Left colon (tissue), 2 donors: ENCODE measurements at places on chromosomes 13 and 19.

DNA sequence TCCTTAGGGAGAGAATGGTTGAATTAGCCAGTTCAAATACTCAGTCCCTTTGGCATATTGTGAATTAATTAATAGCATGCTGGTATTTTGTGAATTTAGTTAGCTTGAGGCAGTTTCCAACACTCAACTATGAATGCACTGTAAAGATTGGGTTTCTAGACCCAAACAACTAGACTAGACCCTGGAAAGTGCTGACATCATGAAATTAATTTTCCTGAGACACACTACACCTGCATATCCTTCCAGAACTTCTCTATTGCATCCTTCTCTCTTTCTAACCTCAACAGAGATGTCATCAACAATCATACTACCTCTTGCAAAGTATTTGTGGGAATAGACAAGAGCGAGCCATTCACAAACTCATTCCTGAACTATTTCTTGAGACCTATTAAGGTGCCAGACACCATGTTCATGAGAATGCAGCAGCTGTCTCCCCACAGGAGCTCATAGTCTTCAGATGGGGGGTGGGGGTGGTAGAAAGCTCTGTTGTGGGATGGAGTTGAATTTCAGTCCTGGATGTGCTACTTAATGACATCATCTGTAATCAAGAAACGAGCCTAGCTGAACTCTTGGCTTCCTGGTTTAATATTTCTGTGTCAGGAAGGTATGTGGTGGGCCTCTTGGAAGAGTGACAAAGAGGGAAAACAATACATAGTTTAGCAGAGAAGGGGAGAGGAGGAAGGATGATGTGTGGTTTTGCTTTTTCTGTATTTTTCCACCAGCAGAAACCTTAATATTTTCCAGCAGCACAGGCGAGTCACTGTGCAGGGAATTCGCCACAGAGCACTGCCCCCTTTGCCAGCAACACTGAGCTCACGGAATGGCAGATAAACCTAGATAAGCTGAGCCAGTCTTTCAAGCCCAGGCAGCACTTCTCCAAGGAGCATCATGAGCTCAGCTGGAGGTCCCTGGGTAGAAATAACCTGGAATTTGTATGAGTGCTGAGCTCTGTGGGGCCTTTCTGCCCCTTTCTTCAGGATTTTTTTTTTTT is 53.1 kb upstream of the CYSLTR2 start:
- DNase-seq: no peak

- DNase-seq: peak; percentile 42
Observed at GRCh38 chr19:14248578-14249011, 42.6 kb upstream of the ADGRL1 start.

DNA sequence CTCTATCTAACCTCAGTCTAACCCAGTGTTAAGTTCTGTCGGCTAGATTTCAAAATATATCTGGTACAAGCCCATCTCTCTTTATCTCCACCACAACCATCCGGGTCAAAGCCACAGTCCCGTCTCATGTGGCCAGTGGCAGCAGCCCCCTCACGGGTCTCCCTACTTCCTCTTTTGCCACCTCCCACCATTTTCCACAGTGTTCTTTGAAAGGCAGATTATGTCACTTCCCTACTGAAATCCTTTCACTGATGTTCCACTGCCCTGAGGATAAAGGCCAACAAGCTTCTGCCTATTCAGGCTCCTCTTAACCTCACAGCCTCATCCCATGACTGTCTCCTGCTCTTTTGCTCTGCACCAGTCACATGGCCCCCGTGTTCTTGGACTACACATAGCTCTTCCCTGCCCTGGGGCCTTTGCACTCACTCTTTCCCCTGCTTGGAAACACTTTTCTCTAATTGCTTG is 117.2 kb downstream of the UBL3 start:
- no peak for DNase-seq

GRCh38 chr19:728011-728410 is 19.3 kb downstream of the PALM start:
- no peak for DNase-seq

- DNase-seq: no peak
Observed at GRCh38 chr19:50632151-50632835, 7.4 kb downstream of the SYT3 start.

DNA sequence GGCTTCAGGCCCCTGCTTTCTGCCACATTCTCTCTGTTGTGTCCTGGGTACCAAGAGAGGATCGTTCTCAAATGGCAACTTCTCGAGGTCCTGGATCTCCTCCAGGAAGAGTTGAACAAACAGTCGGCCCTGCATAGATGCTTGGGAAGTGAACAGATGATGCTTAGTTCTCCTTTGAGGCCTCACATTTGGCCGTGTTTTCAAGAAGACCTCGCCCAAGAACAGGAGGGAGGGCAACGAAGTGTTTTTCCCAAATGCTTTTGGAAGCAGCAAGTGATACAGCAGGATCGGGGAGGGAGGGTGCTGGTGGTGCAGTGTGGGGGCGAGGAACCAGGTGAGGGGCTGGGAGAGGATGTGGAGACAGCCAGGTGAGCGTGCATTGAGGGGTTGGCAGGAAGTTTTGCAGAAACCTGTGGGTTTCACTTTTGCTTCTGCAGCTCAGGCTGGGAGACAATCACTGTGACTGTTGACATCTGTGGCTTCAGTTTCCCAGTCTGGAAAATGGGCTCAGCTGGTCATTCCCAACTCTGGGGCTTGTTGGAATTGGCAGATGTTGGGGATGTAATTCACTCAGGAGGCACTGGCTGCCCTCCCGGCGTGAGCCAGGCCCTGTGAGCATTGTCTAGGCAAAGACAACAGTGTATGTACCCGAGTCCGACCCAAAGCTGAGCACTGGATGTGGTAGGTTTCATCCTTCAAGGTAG is 21.6 kb downstream of the MAST3 start:
- no peak for DNase-seq

- no peak for DNase-seq
Observed at GRCh38 chr19:43692385-43692784, 22.4 kb upstream of the PLAUR start.

DNA sequence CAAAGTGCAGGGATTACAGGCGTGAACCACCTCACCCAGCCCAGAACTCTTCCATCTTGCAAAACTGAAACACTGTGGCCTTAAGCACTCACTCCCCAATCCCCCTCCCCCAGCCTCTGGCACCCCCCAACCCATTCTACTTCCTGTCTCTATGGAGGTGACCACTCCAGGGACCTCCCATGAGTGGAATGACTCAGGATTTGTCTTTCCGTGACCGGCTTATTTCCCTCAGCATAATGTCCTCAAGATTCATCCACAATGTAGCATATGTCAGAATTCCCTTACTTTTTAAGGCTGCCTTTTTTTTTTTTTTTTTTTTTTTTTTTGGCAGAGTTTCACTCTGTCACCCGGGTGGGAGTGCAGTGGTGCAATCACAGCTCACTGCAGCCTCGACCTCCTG is 3.6 kb upstream of the F2RL3 start:
- DNase-seq: no peak

DNA sequence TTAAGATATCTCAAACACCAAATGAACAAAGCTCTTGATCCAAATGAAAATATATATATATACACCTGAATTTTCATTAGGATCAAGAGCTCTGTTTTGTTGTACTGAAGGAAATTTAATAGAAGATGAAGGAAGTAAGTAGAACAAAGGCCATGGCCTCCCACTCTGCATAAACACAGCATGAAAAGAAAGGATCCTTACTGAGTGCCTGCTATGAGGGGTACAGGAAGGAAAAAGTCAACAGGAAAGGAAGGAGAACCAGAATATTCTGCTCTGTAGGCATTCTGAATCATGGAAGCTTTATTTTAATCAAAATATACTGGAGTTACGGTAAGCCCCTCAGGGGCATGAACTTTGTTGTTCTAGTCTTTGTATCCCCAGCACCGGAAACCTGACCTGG is 22.1 kb downstream of the TMTC4 start:
- DNase-seq: no peak

DNA sequence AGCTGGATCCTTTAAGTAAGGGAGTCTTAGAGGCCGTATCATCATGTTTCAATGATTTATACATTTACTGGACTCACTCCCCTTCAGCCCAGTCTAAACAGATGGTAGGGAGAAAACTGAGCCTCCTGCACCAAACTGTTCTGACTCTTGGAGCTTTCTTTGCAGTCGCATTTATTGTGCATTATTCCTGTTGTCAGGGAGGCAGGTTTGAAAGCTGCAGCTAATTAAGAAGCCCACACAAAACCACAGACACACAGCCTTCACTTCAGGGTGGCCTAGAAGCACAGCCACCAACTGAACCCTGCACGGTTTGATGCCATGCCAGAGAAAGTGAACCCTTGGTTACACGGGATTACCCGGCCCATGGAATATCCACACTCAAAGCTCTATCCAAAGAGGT is 911.0 kb downstream of the UQCRFS1 start:
- no peak for DNase-seq

DNA sequence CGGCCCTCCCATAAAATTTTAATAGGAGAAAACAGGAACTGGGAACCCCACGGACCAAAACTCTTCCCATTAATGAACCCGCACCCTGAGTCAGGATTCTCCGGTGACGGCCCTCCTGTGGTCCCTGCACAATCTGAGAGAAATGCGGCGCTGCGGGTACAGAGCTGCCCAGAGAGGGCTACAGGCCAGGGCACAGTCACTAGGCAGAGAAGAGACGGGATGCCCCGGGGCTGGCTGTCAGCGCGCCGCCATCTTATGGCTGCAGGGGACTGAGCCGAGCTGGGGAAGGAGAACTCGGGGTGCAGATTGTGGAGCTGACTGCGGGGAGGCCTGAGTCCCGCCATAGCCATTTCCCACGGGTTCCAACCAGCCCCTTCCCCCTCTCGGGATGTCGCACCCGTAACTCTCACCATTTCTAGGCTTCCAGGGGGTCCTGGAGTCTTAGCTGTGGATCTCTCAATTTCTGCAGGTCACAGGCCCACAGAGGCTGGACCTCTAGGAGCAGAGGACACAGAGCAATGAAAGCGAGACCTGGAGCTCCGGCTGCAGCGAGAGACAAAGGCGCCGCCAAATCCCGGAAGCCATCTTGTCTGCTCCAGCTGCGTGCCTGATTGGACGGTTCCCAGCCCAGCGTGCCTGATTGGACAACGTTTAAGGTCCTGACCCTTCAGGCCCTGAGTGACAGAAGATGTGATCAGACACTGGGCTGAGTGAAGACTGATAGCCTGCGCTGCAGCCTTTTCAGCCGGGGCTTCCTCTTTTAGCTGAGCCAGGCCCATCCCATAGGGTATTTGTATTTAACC is at the start of gene ZNF675:
Gene ZNF675 (minus strand): TSS at position 592 of the 803 bp plus-strand sequence. CDS start 179 bp downstream, at position 413.
- DNase-seq: peak; percentile 93

DNA sequence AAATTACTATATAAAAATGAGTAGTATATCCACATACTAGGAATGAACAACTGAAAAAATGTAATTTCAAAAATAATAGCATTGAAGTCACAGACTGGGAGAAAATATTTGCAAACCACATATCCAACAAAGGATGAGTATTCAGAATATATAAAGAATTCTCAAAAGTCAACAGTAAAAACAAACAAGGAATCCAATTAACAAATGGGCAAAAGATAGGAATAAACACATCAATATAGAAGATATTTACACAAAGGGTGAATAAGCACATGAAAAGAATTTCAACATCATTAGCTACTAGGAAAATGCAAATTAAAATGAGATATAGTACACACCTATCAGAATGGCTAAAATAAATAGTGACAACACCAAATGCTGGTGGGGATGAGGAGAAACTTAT is 37.0 kb downstream of the MYCBP2 start:
- DNase-seq: no peak

DNA sequence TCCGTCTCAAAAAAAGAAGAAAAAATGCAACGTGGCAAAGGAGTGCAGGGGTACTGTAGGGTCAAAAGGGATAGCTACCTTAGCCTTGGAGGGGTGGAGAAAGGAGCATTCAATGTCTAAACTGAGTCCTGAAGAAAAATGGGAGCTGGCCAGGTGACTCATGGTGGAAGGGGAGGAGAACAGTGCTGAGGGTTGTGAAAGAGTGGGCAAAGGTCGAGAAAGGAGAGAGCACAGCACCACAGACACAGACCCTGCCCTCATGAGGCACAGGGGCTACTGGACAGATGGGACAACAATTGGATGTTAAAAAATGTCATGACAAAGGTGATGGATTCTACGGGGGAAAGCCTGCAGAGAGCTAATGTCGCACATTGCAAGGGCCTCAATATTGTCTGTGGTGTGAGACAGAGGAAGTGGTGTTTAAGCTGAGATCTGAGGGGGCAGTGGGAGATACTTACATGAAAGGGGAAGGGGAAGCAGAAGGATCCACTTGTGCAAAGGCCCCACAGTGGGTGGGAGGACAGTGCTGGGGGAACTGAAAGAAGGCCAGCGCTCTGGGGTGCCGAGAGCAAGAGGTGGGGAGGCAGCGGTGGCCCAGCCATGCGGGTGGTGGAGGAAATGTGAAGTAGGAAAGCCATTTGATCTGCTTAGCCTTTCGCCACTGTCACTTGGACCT is 42.9 kb upstream of the URAD start:
- DNase-seq: peak; percentile 33

GRCh38 chr19:38274739-38275138 is 10.4 kb downstream of the SPINT2 start:
- DNase-seq: peak; percentile 45

DNA sequence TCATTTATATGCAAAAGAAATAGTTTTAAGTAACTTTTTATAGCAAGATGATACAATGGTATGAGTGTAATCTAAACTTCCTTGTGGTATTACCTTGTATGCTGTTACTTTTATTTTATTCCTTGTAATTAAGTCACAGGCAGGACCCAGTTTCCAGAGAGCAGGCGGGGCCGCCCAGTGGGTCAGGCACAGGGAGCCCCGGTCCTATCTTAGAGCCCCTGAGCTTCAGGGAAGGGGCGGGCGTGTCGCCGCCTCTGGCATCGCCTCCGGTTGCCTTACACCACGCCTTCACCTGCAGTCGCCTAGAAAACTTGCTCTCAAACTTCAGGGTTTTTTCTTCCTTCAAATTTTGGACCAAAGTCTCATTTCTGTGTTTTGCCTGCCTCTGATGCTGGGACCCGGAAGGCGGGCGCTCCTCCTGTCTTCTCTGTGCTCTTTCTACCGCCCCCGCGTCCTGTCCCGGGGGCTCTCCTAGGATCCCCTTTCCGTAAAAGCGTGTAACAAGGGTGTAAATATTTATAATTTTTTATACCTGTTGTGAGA is 10.2 kb downstream of the PLPPR3 start:
- no peak for DNase-seq

DNA sequence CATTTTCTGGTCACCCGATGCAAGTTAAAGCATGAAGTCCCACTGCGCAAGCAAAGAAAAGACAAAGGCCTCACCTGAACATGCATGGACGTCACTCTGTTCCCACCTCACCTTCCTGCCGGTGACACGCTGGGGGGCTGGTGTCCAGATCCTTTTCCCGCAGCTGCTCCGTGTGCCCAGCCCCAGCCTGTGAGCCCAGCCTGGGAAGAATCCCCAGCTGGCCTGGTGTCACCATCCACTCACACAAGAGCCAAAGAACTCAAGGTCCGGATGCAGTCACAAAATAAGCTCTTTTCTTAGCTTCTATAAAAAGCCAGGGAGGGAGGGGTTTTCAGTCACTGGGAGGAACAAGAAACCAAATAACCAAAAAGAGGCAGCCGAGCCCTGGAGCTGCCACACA is 249.9 kb downstream of the COL4A1 start:
- no peak for DNase-seq

- no peak for DNase-seq
Observed at GRCh38 chr13:108980237-108980636, 350.8 kb downstream of the MYO16 start.

GRCh38 chr19:11252665-11253355 is 9.5 kb downstream of the DOCK6 start:
- DNase-seq: no peak
